ENCODE measurements at places on chromosomes 5 and 9.

GRCh38 chr5:71748360-71748759 is 29.3 kb downstream of the CARTPT start:
- DNase-seq, result no peak

DNA sequence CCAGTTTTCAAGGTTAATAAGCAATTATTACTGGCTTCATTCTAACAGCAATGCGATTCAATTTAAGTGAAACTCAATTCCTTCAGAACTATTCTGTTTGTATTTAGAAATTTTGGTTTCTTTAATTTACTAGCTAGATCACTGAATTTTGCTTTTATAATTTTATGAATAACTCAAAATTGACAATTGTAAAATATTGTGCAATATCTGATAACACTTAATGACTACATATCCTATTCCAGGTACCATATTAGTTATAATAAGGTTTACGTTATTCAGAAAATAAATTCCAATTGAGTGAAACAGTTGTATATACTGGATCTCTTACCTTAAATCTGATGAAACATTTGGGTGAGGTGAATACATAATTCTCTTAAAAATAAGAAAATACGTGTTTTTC is 1348.3 kb upstream of the CDH6 start:
- DNase-seq, result no peak

- DNase-seq, result no peak
Observed at GRCh38 chr9:93053781-93054331, 4.6 kb upstream of the SUSD3 start.

- no peak for DNase-seq
Observed at GRCh38 chr5:116038817-116039216, 6.5 kb downstream of the ARL14EPL start.

GRCh38 chr5:112978836-112979235 is 2.2 kb downstream of the DCP2 start:
- no peak for DNase-seq

DNA sequence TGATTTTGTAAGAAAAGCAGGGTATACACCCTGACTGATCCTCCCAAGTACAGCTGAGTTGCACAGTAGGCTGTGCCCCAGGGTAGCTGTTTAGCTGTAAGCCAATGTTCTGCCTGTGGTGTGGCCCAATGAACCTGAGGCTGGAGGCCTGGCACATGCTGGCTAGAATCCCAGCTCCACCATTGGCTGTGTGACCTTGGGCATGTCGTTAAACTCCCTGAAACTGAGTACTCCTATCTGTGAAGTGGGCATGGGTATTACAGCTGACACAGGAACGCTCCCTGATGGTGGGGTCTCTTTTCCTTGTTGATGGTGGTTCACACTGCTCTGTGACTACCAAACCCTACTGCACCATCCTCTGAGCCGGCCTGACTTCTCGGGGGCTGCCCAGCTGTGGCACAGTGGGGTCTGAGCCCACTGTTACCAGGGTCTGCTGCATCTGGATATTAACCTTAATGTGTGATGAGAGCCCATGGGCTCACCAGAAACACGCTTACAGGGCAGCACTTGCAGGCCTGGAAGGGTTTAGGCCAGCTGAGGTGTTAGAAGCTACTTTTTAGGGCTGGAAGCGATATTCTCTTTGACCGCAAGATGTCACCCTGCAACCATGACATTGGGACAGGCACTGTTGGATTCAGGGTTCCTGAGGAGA is 7.0 kb upstream of the GADD45G start:
- DNase-seq, result no peak

DNA sequence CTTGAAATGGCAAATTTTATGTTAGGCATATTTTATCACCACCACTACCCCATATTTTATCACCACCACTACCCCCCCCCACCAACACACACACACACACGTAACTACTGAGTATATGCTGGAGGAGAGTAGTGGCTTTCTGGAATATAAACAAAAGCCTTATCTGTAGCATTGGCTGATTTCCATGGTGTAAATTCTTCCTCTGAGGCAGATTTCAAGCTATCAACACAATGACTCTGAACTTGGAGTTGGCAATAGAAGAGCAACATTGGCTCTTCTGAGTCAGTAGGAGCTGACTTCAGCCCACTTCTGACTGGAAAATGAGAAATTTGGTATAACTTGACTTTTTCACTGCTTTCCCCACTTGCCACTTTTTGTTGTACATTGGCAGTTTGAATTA is 143.0 kb downstream of the CAVIN4 start:
- no peak for DNase-seq

- DNase-seq, result no peak
Observed at GRCh38 chr9:116566677-116567488, 120.2 kb upstream of the TRIM32 start.

DNA sequence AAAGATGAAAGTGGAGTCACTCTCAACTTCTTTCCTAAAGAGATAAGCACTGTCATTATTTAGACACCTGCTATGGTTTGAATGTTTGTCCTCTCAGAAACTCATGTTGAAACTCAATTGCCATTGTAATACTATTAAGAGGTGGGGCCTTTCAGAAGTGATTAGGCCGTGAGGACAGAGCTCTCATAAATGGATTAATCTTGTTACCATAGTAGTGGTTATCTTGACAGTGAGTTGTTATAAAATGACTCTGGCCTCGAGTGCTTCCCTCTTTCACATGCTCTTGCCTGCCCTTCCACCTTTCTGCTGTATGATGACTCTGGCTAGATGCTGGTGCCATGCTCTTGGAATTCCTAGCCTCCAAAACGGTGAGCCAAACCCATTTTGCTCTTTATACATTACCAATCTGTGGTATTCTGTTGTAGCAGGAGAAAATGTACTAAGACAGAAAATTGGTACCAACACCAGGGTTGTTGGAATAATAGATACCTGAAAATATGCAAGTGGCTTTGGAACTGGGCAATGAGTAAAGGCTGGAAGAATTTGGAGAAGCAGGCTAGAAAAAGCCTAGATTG is 38.0 kb downstream of the GDA start:
- no peak for DNase-seq

GRCh38 chr9:87516222-87516925 is 18.7 kb downstream of the DAPK1 start:
- DNase-seq, result no peak

DNA sequence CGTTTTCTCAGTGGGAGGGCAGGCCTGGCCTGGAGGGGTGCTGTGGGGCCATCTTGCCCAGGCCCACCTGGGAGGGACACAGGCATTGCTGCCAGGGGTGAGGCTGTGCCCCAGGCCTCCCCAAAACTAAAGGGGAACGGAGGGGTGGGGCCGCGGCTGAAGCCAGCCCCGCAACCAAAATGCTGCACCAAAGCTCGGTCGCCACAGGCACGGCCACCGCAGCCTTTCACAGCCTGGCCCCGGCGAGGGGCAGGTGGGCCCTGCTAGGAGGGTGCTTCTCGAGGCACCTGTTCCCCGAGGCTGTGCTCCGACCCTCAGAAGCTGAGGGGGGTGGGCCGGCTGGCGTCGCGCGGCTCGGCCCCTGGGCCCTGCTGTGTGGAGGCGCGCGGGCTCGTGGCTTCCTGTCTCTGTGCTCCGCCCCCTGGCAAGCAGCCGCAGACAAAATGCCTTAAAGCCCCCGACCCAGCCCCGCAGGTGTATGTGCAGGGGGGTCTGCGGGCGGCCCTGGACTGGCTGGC is 57.6 kb downstream of the JAK2 start:
- no peak for DNase-seq

DNA sequence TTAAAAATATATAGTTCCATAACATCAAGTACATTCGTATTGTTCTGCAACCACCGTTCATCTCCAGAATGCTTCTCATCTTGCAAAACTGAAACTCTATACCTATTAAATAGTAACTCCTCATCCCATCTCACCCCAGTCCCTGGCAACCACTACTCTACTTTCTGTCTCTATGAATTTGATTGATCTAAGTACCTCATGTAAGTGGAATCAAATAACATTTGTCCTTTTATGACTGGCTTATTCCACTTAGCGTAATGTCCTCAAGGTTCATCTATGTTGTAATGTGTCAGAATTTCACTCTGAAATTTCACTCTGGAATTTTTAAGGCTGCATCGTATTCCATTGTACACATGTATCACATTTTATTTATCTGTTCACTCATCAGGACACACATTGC is 132.1 kb upstream of the RUSC2 start:
- DNase-seq, result no peak

DNA sequence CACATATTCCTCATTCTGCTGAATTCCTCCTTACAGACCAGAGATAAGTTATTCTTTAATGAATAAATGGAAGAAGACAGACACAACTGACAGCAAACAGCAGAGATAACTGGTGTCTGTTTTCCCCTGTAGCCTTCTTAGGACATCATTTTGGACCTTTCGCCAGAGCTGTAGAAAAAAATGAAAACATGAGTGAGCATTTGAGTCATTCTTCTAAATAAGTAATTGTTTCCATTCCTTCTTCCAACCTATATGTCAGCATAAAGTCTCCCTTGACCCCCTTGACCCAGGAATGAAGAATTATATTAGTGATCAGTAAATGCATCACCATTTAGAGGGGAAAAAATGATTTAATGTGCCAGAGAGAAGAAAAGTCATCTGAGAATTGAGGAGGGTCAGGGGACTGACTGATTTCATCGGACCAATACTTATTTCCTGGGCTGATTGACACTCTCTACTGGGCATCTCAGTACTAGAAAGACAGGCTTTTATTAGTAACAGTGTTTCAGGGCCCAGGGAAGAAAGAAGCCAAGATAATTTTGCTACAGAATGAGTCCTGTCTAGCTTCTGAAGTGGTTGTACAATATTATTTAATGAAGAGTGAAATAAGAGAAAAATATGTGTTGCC is 597.0 kb downstream of the PSAT1 start:
- no peak for DNase-seq

DNA sequence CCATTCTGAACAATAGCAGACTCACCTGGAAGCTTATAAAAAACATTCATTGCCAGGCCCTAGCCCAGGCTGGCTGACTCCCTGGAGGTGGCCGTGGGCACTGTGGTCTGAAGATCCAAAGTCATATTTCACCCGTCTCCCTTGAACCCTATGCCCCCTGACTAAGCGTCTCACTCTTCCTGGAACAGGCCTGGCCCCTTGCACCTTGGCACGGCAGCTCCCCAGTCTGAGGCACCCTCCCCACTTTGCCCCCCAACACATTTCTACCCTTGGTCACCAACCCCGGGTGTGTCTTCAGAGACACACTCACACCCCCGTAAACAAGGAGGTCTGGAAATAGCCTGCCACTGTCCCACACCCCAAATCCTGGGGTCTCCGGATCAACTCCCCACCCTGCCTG is 68.6 kb upstream of the LMX1B start:
- no peak for DNase-seq

DNA sequence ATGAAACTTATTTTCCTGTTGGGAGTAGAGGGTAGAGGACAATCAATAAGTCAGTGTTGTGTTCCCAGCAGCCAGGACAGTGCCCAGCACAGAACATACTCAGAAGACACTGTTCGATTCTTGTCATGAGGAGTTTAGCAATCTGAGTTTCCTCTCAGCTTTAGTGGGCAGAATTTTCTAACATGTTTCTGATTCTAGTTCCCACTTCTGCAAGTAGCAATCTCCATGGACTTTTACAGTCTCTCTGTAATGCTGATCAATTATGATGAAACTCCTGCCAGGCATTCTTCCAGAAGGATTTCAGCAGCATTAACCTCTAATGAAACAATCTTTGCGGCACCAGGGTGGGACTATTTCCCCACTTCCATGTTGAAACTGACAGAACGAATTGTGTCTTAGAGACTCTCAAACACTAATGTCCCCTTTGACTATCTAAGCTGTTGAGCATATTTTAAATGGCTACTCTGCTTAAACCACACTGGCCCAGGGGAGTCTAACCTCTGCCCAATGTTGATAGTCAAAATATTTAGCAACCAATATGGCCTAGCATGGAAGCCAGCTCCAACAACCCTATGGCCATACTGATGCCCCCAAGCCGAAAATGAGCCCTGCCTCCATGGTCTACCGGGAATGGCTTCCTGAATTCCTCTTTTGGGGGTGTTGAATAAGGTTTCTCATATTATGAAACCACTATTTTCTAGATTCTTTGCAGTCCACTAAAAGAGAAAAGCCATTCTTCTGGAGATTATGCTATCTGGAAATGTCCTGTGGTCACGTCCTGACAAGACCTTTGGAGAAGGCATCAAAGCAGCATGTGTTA is 484.3 kb downstream of the BNC2 start:
- no peak for DNase-seq

DNA sequence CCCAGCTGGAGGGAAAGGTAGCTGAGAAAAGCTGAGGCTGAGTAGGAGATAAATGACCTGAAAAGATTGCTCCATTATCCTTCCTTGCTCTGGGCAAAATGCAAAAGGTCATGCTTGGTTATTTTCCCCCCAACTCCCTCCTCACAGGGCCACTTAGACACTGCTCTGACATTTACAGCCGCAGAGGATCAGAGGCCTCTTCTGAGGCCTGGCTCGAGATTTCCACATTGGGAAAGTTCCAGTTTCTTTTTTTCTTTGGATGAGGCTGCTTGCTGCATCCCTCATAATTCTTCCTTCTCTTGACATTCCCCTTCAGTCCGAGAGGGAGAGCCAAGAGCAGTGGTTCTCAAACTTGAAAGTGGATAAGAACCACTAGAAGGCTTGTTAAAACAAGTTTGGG is 60.1 kb upstream of the HSPA9 start:
- no peak for DNase-seq
